ENCODE measurements at places on chromosomes 3 and 15.

GRCh38 chr15:85174521-85174920, 192.9 kb downstream of the PDE8A start:
- DNase-seq, result no peak

DNA sequence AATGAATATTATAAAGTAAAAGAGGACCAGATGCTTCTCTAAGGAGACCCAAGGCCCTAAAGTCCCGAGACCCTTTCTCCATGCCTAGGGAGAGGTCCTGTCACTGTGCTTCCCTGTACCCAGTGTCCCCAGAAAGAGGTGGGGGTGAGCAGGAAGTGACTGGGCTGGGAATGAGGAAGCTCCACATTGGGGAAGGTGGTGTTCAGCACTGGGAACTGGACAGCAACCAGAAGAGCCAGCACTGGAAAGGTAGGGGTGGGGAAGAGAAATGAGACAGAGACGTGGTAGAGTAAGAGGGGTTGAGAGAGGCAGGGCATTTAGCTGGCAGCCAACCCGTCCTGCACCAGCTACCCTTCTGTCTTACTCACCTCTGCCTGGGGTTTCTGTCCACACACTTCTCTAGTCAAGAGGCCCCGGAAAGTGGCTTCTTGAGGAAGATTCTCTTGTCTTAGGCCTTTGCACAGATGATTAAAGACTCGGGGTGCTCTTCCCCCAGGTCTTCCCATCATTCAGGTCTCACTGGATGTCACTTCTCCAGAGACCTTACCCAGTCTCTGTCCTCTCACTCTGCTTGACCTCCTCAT, 12.2 kb downstream of the RRP9 start:
- DNase-seq, result no peak

DNA sequence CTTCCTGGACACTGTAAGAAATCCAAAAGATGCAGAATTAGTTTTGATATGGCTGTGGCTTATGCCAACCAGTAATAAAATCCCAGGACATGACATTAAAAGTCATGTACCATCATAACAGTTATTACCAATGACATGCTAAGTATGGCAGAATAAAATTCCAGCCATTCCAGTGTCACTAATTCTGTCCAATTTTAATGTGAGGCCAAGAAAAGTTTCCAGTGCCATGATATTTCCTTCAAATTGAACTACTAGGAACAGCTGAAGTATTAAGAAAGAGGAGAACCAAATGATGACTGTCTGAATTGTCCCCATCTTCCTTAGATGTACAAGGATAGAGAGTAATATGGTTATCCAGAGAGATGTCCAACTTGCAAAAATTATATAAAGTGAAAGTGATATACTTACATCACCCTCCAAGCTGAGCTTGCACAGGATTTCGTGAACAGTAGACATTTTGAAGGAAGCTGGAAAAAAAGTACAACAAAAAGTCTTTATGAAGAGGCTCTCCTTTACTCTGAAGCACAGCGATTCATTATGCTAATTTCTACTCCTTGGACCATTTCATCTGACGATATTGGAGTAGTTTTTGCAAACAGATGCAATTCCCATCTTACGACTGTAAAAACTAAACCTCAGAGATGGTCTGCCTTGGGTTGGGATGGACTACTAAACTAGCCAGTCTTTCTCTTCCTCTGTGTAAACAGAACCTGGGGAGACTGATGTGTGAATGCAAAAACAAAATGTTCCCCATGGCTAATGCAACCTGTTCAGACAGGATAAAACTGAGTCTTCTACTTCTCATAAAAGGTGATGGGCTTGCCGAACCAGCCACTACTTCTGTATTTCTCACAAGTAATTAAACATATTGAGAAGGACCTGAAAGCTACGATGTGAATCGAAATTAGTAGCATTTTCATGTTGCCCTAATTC, 11.9 kb downstream of the ANXA2 start:
- DNase-seq, result no peak

DNA sequence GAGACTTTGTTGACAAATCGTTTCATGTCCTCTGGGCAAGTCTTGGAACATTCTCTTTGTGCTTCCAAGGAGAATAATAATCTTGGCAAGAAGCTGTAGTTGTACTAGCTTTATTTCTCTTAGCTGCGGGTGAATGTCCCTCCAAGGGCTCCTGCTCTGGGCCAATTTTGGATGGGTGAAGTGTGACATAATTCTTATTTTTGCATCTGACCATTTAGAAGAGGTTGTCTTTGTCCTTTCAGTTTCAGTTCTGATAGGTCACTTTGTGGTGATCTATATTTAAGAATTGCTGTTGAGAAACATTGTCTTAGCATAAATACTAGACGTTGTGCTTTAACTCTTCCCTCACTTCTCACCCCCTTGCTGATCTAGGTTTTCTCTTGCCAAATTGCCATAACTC, 164.8 kb upstream of the RORA start:
- DNase-seq, result no peak

GRCh38 chr3:134325061-134325705, 49.1 kb downstream of the AMOTL2 start:
- no peak for DNase-seq

DNA sequence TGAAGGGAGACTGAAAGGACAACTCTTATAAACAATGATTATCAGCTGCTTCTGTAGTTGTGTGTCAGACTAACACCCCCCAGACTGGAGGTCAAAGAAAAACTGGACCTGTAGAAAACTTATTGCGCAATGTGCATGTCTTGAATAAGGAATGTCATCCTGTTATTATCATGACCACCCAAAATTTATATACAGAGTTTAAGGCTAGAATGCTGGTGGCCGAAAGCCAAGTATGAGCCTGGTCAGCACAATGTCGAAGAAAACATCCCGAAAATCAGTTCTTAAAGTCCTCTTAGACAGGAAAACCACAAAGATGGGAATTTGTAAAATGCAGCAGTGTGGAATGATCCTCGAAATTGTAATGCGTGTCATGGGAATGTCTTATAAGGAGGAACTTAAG, 29.3 kb downstream of the RFTN1 start:
- no peak for DNase-seq

DNA sequence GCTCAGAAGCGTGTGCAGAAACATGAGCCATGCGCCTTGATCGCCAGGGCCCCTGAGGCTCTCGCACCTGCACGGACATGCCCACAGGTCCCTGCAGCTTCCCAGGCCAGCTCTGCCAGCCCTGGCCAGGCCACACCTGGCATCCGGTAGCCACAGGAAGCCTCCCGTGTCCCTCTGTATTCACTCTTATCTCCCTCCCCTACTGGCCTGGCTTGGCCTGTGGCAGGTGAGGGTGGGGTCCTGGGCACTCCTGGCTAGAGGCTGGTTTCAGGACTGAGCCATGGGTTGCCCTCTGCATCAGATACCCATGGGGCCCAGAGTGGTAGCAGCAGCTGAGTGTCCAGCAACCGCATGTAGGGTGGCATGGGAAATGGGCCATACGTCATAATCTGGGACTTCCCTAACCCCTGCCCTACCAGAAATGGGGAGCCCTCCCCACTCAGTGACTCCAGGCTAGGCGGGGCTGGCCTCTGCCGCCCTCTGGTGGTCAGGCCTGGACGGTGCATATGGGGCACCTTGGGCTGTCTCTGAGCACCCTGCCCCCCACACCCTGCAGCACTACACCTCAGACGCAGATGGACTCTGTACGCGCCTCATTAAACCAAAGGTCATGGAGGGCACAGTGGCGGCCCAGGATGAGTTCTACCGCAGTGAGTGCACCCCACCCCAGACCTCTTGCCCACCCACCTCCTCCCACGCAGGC, 12.6 kb upstream of the LMAN1L start:
- DNase-seq, result peak; percentile 75

GRCh38 chr3:49711489-49711888, 8.0 kb downstream of the AMIGO3 start:
- no peak for DNase-seq

DNA sequence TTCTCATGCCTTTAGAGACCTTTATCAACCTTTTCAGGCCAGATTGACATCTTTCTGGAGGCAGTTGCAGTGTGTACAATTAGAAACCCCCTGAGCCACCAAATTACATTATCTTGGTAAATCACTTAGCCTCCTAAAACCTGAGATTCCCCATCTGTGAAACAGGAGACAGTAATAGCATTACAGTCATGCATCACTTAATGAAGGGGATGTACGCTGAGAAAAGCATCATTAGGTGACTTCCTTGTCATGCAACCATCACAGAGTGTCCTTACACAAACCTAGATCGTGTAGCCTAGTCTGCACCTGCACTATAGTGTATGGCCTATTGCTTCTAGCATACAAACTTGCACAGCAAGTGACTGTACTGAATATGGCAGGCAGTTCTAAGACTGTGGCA, 400.8 kb upstream of the CNTN3 start:
- DNase-seq, result no peak

- no peak for DNase-seq
Measured at GRCh38 chr3:172685331-172686214, 25.3 kb downstream of the NCEH1 start.

DNA sequence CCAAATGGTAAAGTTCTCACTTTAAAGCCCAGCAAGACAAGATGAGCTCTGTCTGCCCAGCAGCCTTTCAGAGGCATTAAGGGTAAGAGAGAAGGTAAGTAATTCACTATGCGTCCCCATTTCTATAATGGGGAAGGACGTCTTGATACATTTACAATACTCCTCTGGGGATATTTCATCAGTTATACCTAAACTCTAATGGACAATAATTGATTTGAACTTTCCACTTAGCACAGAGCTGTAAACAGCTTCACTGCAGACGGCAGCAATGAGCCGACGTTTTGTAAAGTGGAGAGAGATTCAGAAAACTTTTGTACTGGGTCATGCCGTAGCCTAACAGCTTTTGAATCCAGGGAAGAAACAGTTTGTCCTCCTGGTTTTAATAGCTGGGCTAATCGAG, 127.4 kb downstream of the TIGIT start:
- DNase-seq, result no peak

GRCh38 chr3:86793786-86794185, 197.2 kb downstream of the VGLL3 start:
- DNase-seq, result no peak

- DNase-seq, result no peak
Measured at GRCh38 chr3:35651851-35652250, 12.5 kb downstream of the ARPP21 start.

GRCh38 chr15:95596496-95596895, 734.0 kb upstream of the NR2F2 start:
- no peak for DNase-seq

- DNase-seq, result no peak
Measured at GRCh38 chr3:29597376-29598008, 316.6 kb downstream of the RBMS3 start.

DNA sequence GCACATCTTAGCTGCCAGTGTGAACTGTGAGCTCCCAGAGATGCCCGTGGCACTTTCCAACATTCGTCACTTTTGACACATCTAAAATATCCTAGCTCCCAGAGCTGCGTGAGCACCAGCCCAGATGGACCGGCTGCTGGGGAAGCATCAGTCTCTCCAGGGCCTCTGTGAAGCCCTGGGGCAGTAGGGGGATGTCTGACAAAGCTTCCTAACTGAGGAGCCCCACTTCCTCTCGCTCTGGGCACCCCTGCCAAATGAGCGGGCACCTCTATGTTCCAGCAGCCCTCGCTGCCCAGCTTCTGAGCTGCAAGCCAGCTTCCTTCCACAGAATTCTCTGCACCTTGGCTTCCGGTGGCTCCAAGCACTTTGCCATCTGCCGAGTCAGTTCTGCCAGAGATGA, 91.1 kb downstream of the LIPC start:
- DNase-seq, result no peak

DNA sequence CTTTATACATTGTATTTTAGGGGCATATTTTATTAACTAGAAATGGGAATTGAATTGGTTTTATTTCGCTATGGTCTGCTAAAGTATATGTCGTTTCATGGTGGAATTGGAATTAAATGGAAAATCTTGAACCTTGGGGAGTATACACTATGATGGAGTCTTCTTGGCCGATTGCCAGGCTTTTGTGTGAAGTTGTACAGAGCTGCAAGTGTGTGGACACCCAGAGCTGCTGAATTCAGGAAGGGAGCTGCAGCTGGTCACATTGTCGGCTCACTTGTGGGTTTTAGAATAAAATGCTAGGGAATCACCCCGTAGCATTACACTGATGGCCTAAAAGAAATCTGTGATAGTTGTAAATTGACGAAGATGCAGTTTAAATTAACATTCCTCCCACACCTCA, 35.1 kb downstream of the USP3 start:
- no peak for DNase-seq

GRCh38 chr3:187352581-187353575, 15.3 kb upstream of the RTP4 start:
- no peak for DNase-seq

GRCh38 chr3:37741644-37742043, 120.0 kb upstream of the CTDSPL start:
- no peak for DNase-seq

GRCh38 chr3:16844791-16845190, 40.0 kb upstream of the PLCL2 start:
- DNase-seq, result no peak

DNA sequence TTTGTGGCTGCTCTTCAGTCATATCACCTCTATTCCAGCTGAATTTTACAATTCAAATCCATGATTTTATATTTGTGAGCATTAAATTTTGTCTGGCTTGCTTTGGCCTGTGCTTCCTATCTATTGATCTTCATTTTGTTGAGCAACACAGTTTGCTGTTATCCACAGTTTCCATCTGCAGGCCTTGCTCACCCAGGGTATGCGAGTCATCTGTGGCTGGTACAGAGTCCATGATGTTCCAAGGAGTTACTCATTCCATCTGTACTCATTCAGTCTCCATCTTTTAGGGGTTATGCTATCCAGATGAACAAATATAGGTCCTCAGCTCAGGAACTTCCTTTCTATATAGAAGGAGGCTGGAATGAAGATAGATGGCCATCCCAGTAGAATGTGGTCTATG, 70.1 kb upstream of the CCK start:
- no peak for DNase-seq

DNA sequence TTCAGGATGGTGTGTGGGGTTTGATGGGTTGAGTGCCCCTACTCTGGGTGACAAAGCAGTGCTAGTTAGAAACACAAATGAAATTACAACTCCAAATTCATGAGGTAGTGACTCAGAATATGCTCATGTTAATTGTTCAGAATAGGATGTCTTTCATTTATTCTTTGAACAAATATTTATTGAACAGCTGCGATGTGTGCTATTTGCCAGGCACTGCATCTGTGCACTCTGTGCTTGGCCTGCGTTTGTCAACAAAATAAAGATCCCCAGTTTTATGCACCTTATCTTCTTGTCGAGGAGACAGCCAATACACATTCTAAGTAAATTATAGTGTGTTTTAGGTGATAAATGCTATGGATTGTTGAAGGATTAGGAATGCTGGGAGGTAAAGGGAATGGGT, 27.3 kb downstream of the MED12L start:
- DNase-seq, result no peak

- DNase-seq, result no peak
Measured at GRCh38 chr3:32282578-32283154, 44.2 kb downstream of the CMTM8 start.
